NCI-H1694 (cell line): ENCODE measurements at places on chromosomes 1 and 21.
A peak's percentile ranks its signal among the peaks of the same experiment; 100 is the strongest.

GRCh38 chr1:100415498-100415778, 63.1 kb downstream of the CDC14A start:
- no peak for DNase-seq

DNA sequence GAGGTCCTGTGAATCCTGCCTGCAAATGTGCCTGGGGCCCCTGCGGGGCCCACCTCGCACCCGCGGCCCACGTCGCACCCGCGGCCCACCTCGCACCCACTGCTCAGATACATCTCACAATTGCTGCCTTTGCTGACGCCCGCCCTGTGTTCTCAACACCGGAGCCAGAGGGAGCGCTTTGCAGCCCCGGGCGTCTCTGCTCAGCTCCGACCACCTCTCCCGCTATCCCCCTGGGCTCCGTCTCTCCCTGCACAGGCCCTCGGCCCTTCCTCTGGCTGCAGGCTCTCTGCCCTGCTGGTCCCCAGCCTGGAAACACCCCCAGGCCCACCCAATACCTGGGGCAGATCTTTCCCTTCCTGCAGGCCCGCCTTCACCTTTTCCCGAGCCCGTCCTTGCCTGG, 44.8 kb downstream of the TP73 start:
- DNase-seq: no peak

DNA sequence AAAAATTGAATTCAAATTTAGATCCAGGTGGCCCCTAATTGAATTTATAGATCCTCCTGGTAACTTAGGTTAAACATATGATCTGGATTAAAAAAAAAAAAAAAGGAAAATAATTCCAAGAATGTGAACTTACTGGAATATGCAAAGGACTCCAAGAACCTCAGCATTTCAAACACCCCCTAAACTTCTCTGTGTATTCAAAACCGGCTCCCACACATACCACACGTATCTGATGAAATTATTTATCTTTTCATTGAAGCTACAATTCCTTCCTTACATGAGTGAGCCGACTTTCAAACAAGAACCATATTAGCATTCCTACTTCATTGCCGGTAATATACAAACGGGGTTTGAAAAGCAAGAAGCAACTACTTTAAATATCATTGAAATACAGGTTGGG, 61.4 kb upstream of the FMN2 start:
- no peak for DNase-seq

- no peak for DNase-seq
These were observed 32.0 kb upstream of the RCAN3 start for GRCh38 chr1:24470592-24470991.

- peak; percentile 44 for DNase-seq
These were observed 648 bp downstream of the ATP1A1 start for GRCh38 chr1:116373431-116374352.

DNA sequence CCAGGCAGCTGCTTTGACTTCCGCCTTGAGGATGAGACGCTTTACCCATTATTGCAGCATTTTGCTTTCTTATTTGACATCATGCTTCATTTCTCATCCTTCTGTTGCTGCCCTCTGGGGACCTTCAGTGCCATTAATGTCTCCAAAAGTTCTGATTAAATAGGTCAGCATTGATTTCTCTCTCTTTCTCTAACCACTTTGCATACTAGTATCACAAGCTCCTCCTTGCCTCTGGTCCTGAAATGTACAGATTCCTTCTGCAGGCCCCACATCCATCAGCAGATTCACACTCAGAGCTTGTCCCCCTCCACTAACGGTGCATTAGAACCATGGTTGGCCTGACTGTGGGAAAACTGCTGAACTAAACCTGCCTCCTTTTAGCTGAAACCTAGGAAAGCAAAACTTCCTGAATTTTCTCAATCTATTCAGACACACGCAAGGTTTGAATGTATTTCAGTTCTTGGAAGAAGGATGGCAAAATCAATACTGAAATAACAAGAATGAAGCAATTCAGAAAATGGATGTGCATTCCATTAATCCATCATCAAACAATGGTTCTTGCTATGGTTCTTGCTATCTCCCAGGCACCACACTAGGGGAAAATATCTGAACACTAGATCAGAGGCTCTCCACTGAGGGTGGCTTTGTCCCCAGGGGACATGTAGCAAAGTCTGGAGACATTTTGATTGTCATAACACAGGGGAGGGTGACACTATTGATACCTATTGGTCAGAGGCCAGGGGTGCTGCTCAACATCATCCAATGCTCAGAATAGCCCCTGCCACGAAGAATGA, 154.5 kb downstream of the PCP4 start:
- DNase-seq: no peak

DNA sequence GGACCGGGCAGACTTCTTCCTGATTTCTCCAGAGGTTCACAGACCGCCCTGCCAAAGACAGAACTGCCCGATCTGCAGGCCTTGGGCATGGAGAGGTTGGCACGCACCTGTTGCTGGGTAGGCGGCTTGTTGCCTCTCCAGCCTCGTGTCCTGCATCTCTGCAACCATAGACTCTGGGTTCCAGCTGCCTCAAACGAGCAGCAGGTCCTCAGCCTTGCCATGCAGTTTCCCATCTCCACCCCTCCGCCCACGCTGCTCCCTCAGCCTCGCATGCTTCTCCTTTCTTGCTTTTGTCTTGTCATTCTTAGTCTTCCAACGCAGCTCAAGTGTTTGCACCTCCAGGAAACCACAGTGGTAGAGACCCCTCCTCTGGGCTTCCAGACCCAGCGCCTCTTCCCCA, 126.2 kb downstream of the LACTBL1 start:
- DNase-seq: no peak

DNA sequence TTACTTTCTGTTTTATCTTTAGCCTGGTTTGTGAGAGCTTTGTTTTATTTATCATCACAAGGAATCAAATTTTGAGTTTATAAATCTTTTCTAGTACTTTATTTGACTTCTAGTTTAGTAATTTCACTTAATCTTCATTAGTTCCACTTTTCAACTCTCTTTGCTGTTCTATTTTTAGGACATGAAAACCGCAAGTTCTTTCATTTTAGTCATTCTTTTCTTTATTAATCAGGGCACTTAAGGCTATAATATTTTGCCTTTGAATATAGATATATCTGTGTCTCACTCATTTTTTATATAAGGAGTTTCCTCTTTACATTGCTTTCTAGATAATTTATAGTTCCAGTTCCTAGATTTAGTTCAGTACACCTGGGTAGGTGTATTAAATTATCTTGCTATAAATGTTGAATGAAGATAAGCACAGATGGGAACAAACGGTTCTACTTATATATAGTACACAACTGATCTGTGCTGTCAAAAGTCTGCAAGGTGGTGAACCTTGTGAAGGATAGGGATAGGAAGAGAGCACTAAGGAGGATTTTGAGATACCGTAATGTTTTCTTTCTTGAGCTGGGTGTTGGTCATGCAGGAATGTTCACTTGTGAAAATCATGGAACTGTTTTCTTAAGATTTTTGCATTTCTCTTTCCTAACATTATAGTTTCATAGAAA, 402.3 kb downstream of the RYR2 start:
- no peak for DNase-seq

- DNase-seq: no peak
These were observed 58.3 kb upstream of the ACTRT2 start for GRCh38 chr1:2962946-2963345.

DNA sequence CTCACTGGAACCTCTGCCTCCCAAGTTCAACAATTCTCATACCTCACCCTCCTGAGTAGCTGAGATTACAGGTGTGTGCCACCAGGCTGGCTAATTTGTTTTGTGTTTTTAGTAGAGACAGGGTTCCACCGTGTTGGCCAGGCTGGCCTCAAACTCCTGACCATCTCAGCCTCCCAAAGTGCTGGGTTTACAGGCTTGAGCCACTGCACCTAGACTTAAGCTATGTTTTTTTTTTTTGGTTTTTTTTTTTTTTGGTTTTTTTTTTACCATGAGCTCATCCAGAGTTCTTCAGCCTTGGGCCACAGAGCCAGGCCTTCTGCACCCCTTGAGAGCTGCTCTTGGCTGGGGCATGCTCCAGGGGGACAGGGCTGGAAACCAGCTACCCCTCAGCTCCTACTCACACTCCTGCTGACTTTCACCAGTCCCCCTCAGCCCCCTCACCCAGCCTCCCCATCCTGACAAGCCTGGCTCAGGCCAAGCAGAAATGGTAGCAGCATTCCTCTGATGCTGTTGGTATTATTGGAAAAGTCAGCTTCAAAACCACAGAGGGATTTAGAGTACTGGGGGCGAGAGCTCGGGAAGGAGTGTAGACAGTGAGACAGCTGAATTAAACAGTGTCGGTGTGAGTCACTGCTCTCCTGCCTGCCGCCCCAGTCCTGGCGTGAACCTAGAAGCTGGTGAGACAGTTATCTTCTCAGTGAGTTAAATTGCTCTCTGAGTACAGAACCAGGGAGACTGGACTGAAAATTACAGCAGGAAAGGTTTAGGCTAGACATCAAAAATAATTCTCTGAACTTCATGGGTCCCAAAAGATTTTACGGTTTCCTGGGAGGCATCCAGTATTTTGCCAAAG, 63.7 kb downstream of the NAV1 start:
- no peak for DNase-seq

DNA sequence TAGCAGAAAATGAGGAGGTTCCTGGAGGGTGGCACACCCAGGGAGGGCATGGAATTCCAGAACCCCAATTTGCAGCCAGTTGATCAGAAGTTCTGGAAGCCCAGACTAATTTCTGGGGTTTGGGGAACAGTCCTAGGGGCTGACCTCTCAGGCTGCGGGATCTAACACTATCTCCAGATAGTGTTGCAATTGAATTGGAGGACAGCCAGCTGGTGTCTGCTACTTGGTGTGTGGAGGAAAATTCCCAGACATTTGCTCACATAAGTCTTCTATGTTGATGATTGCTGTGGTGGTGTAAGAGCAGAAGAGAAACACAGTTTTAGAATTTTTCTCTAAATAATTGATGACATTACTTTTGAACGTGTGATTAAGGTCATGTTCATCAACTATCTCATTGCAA, 154.3 kb upstream of the RNPC3 start:
- DNase-seq: no peak

GRCh38 chr1:234230414-234230862, 142.8 kb upstream of the COA6 start:
- DNase-seq: no peak

DNA sequence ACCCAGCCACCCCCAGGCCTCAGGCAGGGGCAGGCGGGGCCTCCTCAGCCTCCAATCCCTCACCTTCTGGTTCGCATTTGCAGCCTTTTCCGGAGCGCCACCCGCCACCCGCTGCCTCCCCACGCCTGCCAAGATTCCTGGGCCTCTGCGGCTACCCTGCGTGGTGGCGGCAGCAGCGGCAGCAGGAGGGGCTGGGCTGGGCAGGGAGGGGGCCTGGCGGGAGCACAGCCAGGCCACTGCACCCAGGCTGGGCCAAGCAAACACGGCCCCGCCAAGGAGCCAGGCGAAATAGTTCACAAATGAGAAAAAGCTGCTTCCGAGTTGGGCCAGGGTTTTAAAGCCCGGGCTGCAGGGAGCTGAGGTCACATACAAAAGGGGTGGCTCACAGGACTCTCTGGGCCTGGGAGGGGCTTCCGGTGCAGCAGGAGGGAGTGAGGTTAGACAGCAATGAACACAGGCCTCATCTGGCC, 9.8 kb downstream of the COL8A2 start:
- DNase-seq: peak; percentile 14

- no peak for DNase-seq
These were observed 43.0 kb upstream of the AK4 start for GRCh38 chr1:65104854-65105534.

DNA sequence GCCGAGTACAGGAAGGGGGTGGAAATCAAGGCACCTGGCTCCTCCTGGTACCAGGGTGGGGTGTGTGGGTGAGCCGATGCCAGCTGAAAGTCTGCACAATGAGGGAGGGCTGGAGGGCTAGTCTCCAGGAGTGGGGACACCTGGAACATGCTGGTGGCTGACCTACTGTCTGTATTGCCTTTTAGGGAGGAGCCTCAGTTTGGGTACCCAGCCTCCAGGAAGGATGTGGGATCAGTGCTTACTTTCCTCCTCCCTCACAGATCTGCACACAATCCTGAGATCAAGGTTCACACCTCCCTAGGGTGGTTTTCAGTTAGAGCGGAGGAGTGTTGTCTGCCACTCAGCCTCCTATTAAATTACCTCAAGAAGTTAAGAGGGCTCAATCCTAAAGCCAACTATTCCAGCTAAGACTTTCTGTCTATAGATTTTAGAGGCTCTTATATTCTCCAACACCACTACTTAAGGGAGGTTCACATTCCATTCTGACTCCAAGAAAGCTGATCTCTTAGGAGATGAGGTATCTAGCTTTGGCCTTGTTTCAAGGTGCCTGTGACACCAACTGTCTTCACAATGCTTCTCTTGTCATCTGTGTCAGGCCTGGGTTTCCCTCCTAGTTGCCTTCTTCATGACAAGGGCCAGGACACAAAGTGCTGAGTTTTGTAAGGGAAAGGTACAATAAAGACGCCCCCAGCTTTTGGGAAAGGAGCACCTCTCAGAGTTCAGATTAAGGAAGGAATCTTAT, 15.7 kb downstream of the SSR2 start:
- no peak for DNase-seq

DNA sequence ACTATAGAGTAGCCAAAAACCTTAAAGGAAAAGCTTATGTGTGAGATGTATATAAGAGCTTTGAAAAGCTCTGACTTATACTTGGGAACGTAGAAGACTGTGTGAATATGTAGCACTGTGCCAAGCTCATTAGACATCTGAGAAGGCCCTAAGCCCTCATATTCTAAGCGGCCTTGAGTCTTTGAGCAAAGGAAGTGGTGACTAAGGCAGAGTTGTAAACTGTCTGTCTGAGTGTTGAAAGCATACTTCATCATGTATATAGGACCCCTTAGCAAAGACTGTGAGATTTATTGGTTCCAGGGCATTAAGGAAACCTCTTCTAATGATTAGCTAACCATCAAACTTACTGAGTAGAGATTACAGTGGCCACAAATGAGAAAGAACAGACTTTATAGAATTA, 153.3 kb upstream of the LYPLAL1 start:
- no peak for DNase-seq

- DNase-seq: peak; percentile 51
These were observed 49.2 kb downstream of the UMODL1 start for GRCh38 chr21:42120101-42120902.

DNA sequence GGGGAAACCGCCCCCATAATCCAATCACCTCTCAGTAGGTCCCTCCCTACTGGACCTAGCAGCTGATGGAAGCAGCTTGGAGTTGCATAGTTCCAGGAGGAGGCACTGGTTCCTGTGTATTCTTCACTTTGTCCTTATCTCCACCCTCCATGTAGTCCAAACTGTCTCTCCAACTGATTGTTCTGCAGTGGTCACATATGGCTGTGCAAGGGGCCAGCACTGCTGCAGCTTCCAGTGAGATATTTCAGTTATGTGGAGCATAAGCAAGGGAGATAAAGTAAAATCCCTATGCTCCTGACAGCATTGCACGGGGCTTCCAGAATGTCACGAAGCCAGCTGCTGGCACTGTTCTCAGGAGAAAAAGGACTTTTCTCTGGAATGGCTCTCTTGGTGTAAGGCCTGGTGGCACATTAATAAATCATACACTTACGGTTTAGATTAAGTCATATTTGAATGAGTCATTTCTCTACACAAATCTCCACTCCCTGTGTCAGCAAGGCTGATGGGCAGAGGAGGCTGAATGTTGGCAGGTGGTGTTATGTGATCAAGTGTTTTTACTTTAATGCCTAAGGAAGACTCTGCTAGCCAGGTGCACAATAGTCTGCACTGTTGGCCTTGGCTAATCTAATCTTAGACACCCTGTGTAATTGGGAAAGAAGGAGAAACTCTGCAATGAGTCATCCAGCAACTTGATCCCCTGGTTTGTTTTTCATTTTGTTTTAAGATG, 93.4 kb downstream of the KCNK1 start:
- DNase-seq: no peak
